ENCODE measurements at places on chromosomes 2 and 18. TPM values are rescaled to one million over a fixed set of nuclear protein-coding genes. Genes with fewer than 3 reads are reported as not detected.

GRCh38 chr18:14921031-14921430 is 173.1 kb downstream of the ANKRD30B start:
- no peak for DNase-seq

DNA sequence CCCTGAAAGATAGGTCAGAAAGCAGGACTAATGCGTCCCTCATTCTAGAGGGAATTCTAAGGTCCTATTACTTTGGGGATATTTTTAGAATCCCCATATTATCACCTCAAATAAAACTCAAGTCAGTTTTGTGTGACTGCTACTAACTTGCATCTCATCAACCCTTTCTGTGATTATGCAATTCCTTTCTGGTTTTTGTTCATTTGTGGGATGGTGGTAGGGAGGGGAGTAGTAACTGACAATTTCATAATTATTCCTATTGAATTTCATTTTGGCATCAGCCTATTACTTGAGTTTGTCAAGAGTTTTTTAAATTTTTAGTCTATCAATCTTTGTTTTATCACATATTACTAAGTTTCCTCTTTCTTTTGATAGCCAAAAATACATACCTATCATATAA is 28.4 kb upstream of the TANK start:
- no peak for DNase-seq

- no peak for DNase-seq
These were observed 184.1 kb downstream of the CDH7 start for GRCh38 chr18:65934874-65935273.

- no peak for DNase-seq
These were observed 255.3 kb upstream of the SIX2 start for GRCh38 chr2:45264227-45265225.

DNA sequence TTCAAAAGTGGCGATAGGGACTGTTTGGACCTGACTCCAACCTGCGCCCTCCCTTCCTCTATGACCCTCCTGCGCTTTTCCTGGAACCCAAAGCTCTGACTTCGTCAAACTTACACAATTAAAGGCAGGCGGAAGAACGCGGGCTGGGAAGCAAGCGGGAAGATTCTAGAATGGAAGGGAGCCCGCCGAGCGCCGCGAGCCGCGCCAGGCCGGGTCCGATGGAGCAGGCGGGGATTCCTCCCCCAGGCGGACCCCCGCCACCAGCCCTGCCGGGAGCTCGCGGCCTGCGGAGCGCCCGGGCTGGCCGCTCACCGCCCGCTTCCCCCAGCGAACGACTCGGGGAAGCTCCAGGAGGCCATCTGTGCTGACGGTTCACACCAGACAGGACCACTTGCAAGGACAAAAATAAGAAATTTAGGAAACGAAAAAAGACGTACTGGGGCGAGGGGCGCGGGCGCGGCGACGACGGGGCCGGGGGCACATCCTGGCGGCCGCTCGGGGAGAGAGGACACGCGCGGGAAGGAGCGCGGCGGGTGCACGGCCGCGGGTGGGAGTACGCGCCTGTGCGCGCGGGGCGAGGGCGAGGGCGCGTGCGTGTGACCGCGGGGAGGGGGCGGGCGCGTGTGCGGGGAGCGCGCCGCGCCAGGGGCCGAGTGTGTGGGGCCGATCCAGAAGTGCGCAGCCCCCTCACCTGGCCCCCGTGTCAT is 1.1 kb upstream of the SALL3 start:
- DNase-seq, result no peak

DNA sequence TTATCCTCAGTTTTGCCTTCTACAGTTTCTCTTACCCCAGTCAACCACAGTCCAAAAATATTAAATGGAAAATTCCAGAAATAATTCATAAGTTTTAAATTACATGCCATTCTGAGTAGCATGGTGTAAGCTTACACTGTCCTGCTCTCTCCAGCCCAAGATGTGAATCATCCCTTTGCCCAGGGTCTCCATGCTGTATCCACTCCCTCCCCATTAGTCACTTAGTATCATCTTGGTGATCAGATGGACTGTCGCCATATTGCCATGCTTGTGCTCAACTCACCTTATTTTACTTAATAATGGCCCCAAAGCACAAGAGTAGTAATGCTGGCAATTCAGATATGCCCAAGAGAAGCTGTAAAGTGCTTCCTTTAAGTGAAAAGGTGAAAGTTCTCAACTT is 18.5 kb upstream of the CCNT2 start:
- no peak for DNase-seq

DNA sequence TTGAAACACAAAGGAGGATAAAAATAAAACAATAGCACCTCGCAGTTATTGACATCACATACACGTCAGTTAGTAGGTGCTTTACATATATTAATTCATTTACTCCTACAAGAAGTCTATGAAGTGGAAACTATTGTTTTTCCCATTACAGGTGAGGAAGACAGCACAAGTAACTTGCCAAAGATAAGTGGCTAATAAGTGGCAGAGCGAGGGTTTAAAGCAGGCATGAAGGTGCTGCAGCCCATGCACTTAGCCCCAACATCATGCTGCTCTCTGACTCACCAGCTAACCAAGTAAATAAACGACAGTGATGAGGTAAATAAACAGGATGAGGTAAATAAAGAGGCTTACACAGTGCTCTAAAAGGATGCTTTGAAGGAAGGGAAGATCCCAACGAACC is 498.6 kb upstream of the ZEB2 start:
- no peak for DNase-seq

DNA sequence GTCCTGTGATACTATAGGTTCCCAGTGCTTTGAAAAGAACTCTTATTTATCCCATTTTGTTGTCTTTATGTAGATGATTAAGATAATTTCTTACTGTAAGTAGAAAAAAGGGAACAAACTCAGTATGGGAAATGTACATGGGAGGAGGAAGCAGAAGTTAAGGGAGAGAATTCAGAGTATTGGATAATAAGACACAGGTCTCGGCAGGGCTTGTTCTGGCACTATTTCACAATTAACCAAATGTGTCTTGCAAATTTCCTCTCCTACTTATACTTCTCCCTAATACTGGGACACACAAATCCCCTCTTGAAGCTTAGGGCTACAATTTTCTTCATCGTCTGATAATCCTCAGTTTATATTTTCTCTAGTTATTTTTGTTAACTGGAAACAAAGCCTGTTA is 744.0 kb downstream of the ADCYAP1 start:
- DNase-seq, result no peak

DNA sequence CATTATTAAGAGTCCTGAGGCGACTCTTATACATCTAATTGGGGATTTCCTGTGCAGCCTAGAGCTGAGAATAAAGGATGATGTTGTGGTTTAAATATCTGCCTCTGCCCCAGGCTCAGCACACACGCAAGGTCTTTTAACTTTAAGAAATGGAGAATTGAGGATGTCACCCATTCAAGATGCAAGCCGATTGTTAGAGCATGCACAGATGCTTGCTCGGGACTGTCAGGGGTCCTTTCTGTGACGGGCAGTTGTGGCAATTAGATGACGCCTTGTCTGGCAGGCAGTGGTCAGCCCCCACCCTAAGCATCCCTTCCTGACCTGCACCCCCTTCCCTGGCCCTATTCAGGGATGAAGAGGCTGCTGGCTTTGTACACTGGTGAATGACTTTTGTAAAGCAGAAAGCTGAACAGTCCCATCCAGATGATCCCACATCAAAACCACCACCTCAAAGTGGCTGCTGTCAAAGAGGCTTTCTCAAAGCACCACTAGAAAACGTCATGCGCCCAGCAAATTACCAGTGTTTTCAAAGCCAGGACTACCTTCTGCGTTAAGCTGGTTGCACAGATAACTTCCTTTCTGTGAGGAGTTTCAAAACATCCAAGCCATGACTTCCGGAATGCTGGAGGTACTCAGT is 23.7 kb downstream of the FAM178B start:
- no peak for DNase-seq

DNA sequence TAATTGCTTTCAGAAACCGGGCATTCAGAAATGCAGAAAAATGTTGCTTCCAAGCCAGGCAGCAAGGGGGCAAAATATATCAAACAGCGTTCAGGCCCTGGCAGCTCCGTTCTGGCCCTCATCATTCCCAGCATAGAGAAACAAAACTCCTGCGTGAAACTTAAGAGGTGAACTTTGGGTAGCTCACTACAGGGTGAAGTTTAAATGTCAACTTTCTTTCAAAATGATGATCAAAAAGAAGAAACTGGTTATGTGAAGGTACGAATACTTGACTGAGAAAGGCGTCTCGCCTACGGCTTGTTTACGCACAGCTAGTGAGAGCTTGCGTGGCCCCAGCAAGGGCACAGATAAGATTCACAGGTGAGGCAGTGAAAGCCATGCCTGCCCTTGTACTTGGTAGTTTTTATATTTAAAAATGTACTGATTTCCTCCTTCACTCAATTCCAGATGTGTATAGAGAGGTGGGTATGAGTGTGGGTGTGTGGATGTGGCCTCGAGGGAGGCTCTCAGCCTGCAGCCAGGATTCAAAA is 127.5 kb downstream of the NFATC1 start:
- no peak for DNase-seq

- no peak for DNase-seq
These were observed 123.6 kb downstream of the ZNF521 start for GRCh38 chr18:25228410-25228809.

DNA sequence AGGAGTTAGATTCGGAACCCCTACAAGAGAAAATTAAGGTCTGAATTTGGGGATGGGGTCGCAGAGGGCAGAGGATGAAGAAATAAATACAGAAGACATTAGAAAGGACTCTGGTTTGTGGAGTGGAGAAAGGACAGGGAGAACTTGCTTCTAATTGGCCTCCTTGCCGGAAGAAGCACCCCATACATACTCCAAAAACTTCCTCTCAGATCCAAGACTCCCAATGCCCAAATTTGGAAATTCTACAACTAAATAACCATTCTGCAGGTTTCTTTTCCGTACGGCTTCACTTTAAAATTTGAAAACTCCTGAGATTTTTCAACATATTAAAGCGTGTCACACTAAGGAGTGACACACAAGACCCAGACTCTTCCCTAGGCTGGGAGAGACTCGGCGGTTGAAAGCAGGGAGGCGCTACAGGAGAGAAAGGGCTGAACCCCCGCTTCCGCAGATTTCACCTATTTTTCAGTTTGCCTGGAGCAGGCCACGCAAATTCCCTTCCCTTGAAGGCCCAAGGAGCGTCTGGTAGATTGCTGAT is 478 bp downstream of the CLHC1 start:
- no peak for DNase-seq

GRCh38 chr2:166468124-166469024 is 25.7 kb downstream of the SCN7A start:
- no peak for DNase-seq

GRCh38 chr2:36478999-36479398 is 119.0 kb downstream of the FEZ2 start:
- DNase-seq, result no peak

GRCh38 chr2:152560166-152560565 is 157.1 kb downstream of the PRPF40A start:
- no peak for DNase-seq

GRCh38 chr2:236959036-236959435 is 126.7 kb upstream of the COPS8 start:
- no peak for DNase-seq

- no peak for DNase-seq
These were observed 447 bp downstream of the TRAF3IP1 start for GRCh38 chr2:238320648-238321281.

DNA sequence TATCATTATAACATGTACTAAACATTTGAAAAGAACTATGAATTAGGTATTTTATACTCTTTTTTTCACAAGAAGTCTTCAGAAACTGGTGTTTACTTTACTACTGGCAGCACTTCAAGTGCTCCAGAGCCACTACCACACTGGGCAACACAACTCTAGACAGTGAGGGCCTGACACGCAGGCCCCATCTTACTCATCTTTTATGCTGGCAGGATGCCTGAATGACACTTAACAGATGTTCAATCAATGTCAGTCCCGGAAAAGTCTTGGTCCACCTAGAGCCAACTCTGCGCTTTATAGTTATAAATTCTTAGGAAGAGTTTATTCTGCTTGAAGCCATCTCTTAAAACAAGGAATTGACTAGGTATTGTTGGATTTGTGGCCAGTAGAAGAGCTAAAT is 8.7 kb upstream of the WIPF1 start:
- DNase-seq, result no peak

GRCh38 chr18:63339920-63340484 is 20.4 kb upstream of the BCL2 start:
- no peak for DNase-seq

GRCh38 chr2:113175736-113176695 is 2.2 kb downstream of the PSD4 start:
- DNase-seq, result no peak

DNA sequence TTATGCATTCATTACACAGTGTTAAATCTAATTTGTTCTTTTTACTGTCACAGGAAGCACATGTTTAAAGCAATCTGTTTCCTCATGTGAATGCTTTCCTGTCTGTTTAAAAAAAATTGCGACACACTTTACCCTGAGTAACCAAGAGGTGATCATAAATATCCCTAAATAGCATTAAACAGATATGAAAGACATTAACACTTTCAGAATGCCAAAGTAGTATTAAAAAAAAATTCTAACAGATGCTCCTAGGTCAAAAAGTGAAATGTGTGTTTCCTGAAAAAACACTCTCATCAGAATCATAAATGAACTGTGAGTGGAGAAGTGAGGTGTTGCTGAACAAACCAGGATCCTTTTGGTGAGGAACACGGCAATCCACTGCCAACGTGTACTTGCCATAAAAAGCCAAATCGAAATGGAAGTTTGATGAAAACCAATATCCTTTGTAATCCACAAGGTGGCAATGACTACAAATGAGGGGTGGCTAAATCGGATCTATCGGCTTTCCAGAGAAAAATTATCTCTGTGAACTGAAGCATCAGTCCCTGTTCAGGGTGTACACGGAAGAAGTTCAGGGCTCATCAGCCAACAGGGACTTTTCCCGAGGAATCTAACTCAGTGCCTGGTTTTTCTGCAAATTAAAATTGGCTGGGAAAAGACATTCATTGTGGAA is 248.9 kb downstream of the TCF4 start:
- no peak for DNase-seq

GRCh38 chr18:71398531-71398930 is 1109.7 kb downstream of the SOCS6 start:
- DNase-seq, result no peak

DNA sequence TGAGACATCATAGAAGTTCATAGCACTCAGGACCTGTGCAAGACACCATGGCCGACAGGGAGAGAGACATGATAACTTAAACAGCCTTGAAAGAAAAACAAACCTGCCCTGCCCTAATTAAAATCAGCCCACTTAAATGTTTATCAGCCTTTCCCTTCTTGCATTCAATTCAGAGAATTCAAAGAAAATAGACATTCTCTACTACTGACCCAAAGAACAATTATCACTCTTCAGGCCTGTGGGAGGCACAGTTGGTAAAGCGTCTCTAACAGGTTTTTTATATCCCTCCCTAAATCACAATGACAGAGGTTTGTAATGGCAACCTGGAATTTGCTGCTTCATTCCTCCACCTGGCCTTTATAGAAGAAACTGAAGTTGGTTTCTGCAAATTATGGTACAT is 1.7 kb downstream of the CDK15 start:
- no peak for DNase-seq

GRCh38 chr2:227608561-227609338 is 5.9 kb downstream of the SCYGR3 start:
- DNase-seq, result no peak

AQP12A gene
- polyA plus RNA-seq, result 0.35 TPM

GPBAR1 gene
- 1.8 TPM for polyA plus RNA-seq

IL36G gene
- polyA plus RNA-seq, result not detected

RSAD2 gene
- polyA plus RNA-seq, result not detected

RPRD1A gene
- polyA plus RNA-seq, result 39.5 TPM
